ENCODE measurements at places on chromosomes 4 and X. TPM values are rescaled to one million over a fixed set of nuclear protein-coding genes. Genes with fewer than 3 reads are reported as not detected.

DNA sequence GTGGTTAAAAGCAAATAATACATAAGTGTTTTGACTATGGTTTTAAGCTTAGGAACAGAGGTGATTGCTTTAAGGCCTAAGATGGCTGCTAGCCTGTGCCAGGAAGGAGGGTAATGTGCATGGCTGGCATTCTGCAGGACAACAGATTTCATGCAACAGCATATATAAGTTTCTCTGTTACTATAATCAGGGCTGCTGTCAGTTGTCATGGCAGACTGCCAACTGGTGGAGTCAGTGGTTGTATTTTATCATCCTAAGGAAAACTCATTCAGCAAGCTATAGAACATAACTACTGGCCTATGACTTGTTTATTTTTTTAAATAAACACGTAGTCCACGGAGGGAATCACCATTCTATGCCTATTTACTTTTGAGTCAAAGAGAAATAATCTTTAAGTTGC, 77.7 kb upstream of the DCAF8L1 start:
- DNase-seq: no peak

- no peak for DNase-seq
These were observed 62.8 kb upstream of the GRIA3 start for GRCh38 chrX:123121241-123121640.

GRCh38 chrX:11628399-11628798, 37.3 kb downstream of the ARHGAP6 start:
- no peak for DNase-seq

- DNase-seq: no peak
These were observed 308.2 kb upstream of the ADGRL3 start for GRCh38 chr4:60891947-60892346.

The SPANXD gene
- total RNA-seq: not detected

DNA sequence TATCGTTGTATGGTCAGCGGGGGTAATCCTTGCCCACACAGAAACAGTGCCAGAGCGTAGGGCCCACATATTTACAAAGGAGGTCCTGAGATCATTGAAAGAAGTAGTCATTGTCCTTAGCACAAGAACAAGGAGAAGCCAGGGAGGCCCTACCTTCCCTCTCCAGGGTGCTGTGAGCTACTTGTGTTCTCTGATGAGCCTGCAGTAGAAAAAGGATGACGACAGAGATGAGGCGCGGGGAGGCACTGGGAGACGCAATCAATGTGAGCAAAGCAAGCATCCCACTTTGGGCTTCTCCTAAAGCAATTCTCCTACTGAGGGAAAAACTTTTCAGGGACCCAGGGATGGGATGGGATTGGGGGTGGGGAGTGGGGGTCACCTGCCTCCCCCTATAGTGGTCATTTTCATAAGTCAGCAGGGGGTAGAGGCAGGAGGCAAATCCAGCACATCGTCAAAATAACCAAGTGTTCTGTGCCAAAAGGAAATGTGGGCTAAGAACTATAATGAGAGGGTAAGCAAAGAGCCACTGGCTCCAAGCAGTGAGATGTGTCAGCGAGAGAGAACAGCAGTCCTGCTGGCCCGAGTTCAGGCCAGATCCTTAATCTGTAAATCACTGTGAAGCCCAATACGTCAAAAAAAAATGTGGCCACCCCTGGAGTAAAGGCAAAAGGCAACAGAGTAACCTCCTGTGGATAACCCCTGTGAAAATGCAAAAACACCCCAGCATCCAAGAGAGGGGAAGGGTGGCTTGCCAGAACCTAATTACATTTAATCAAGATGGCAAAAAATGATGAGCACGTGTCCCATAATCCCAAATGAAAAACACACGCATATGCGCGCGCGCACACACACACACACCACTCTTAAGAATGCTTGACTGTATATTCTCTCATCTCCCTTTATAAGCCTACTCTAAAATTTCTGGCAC, 136.6 kb upstream of the HHIP start:
- DNase-seq: no peak

The CT45A5 gene
- not detected for total RNA-seq

The C4orf51 gene
- total RNA-seq: not detected

GRCh38 chr4:181006499-181007260, 1236.5 kb upstream of the TENM3 start:
- no peak for DNase-seq

DNA sequence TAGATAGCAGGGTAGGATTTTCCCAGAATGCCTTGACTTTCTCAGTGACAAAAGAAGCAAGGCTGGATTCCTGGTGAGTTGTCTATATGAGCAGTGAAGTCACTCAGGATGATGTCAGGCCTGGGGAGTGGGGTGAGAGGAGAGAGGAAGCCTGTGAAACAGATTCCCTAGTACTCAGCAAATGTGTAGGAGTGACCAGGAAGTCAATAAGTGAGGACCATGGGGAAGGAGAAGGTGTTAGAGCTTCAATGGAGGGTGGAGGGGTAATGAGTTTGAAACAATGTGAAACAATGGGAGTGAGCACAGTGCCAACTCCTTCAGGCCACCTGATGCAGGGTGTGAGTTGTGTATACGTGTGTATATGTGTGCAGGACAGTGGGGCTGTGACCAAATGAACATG, 2.4 kb upstream of the SLC9A6 start:
- no peak for DNase-seq

- DNase-seq: no peak
These were observed 166.2 kb downstream of the RAPGEF2 start for GRCh38 chr4:159269116-159269515.

DNA sequence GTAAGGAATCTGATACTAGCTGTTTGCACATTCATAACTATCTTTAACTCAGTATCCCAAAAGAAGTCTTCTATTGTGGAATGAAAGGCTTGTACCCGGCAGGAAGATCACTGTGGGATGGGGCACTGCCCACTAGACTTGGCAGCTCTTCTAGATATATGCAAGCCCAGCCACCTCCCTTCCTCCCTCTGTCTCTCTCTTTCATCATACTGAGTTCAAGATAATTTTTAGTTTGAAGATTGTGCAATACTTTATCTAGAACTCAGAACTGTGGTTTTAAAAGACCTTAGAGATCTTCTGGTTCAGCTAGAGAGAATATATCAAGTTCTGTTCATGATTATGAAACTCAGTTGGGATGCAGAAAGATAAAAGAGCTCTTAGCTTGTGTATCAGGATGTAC, 22.5 kb upstream of the GPR34 start:
- DNase-seq: peak; percentile 43

DNA sequence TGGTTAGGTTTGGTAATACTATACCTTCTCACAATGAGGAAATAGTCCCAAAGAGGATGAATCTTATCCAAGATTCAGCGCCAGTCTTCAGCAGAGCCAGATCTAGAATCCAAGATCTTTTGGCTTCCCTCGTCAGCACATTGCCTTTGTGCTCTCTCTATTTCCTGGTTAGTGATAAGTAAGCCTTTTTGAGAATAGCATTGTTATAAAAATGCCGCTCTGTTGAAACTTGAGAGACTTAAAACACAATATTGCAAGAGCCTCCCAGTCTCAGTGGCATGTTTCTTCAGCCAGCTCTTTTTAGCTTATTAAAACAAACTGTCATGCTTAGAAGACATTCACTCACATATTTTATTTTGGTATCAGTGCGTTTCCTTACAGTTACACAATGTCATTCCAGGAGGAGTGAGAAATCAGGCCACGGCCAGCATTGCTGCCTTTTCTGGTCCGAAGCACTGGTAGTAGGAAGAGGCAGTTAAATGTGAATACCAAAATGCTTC, 141.4 kb downstream of the KLHL8 start:
- DNase-seq: no peak

DNA sequence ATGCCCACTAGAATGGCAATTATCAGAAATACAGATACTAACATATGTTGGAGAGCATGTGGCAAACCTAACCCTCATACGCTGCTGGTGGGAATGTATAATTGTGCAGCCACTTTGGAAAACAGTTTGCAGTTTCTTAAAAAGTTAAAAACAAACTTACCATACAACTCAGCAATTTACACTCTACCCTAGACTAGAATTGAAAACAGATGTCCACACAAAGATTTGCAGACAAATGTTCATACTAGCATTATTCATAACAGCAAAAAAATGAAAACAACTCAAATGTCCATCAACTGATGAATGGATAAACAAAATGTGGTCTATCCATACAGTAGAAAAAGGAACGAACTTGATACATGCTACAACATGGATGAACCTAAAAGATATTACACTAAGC, 64.4 kb downstream of the SLC9A7 start:
- no peak for DNase-seq

DNA sequence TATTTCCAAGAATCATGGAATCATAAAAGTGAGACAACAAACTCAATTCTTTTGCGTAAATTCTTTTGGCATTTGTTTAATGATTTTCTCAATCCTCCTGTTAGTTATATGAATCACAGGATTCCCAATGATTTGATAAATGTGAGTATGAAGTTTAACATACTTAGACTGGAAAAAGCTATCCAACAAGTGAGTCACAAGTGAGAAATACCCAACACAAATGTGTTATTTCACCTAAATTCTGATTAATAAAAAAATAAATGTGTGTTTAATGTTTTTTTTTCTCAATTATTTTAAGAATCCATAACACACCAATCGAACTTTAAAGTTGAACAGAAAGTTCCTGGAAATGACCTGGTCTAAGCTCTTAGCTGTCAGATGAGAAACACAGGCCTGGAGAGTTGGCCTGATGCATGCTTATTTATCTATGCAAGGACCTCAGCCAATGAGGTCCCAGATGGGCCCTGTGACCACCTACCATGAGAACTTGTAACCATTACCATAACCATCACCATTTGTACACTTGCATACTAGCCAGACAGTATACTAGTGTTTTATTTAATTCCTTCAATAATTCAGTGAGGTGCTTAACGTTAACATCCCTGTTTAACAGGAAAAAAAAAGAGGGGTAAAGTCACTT, 386.7 kb downstream of the SPRY1 start:
- DNase-seq: no peak

DNA sequence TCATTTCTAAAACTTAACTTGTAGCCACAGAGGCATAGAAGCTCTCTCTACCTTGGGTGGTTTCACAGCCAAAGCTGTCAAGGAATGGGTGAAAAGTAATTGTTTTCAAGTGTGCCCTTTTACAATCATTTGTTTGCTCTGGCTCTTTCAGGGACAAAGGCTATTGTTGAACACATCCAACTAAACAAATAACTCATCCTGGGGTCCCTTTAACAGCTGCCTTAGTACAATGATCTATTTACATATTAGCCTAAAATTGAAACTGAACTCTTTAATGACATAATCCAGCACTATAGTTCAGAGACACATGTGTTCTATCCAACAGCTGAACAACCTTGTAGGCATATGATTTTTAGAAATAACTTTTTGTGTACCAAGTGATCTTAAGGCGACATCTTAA, 3.7 kb downstream of the HHIP start:
- no peak for DNase-seq

DNA sequence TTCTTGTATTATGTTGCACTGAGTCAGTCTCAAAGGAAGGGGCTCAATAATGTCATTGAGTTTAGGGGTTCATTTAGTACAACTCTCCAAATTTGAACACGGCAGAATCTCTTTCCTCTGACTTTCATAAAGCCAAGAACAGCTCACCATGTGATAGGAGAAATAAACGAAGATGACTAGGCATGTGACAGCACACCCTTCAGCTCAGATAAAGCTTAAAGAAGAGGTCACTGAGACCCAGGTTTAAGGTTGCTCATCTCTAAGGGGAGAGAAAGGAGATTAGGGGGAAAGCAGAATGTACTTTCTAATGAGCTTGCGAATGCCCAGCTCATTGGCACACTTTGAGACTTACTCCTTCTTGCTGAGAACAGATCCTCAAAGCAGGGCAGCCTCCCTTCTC, 89.0 kb downstream of the PLAC1 start:
- no peak for DNase-seq

GRCh38 chr4:95761871-95762270, 78.0 kb upstream of the PDHA2 start:
- DNase-seq: no peak

GRCh38 chr4:151325111-151325948, at the start of gene SH3D19:
Gene SH3D19 (minus strand): TSS chr4:151325605. CDS start chr4:151325352, 253 bp downstream.
- DNase-seq: peak; percentile 36

All from NCI-H460 (cell line).